CD4-positive, alpha-beta T cell treated with Interleukin-10 for 1 hour (primary cell): ENCODE measurements at places on chromosomes 16 and 17.

GRCh38 chr16:50674831-50675230 lies 6.3 kb downstream of the SNX20 start:
- no peak for DNase-seq

DNA sequence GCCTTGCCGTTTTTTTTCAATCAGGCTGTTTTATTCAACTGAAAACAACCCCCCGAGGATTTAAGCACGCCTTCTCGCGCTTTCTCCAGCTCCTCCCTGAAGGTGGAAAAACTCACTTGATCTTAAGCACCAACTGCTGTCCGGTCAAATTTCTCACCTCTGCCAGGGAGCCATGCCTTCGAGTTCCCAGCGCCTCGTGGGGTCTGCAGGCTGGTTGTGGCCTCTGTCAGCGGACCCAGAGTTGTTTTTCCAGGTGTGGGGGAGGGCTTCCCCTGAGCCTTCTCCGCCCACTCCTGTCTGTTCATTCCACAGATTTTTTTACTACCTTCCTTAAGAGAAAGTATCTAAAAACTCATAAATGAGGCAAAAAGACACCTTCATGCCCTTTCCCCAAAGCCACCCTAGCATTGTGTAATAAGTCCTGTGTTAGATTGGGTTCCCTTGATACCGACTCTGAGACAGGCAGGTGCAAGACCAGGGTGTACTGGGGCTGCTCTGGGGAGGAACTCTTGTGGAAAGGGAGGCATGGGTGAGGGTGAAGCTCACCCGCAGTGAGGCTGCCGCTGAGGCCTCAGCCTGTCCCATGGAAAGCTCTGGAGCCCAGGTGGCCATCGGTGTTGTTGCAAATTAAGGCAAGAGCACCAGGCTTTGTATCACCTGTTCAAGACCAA lies 101.6 kb downstream of the AXIN2 start:
- no peak for DNase-seq

DNA sequence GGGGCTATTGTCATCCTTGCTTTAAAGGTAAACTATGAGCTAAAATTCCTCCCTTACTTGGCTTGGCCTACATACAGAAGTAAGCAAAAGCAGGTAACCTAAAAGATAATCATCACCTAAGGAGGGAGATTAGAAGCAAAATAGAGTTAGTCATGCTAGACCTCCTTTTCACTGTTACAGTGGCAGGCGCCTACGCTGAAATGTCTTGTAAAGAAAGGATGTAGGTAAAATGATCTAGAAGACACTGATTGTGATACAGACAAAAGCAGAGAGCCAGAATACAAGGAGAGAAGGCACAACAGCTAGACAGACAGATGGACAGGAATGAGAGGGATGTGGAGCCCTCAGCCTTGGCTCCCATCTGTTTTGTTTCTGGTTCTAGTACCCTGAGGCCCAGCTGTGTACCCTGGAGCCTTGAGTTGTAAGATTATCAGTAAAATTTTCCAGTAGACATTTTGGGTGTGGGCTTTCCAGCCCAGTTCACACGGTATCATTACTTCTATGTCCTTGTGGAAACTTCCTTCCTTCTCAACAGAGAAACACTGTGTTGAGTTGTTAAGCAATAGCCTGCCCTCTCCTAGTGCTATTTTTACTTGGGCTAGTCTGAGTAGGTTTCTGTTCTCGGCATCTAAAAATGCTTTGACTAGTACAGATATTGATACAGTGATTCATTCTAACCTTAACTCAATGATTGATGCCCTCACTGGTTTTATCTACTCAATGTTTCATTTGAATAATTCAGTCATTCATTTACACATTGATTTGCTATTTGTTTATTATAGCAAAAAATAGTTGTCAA lies 7.7 kb upstream of the C16orf78 start:
- no peak for DNase-seq

DNA sequence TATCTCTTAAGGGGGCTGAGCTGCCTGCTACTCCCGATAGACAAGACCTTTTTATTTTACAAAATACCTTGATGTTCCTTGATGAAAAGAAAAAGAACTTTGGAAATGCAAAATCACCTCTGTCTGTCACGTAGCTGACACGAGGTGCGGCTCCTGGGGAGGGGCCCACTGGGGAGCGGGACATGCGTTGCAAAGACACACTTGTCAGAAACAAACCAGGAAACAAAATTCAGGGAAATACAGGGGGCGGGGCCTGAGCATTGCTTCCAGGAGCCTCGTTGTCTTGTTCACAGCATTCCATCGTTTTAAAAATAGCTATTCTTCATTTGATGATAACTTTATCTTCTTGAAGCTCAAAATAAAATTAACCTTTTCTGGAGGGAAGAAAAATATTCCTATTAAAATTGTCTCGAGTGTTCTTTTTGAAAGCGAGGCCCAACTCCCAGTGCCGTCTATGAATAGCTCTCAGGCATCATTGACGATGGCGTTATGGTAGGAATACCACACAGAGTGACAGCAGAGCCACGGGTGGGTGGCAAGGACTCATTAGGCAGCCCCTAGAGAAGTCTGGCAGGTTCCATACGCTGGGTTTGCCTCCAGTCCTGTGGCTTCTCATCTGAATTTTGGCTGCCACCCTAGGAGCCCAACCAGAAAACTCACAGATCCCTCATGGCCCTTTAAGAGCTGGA lies 286.9 kb downstream of the CPPED1 start:
- no peak for DNase-seq

GRCh38 chr17:28997806-28998205 lies 8.0 kb downstream of the SEZ6 start:
- no peak for DNase-seq

GRCh38 chr17:1995321-1995892 lies 29.7 kb downstream of the RTN4RL1 start:
- no peak for DNase-seq

DNA sequence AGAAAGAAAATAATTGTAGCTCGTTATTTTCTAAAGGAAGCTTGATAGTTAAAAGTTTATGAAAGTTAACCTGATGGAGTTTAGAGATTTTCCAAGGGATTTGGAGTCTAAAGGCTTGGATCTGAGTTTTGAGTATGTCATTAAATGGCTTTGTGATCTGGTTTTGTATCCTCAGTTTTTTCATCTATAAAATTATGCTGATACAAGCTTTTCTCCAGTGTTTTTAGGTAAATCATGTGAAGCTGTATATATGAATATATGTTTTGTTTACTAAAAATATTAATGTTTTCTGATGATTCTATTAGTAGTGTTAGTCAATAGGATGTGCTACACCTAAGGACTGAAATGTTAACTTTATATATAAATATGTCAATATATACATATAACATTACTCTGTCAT lies 727.8 kb downstream of the CDH11 start:
- DNase-seq: no peak

GRCh38 chr16:86768228-86768791 lies 190.0 kb downstream of the FOXL1 start:
- DNase-seq: no peak

GRCh38 chr16:87127061-87127765 lies 190.0 kb downstream of the C16orf95 start:
- DNase-seq: no peak

DNA sequence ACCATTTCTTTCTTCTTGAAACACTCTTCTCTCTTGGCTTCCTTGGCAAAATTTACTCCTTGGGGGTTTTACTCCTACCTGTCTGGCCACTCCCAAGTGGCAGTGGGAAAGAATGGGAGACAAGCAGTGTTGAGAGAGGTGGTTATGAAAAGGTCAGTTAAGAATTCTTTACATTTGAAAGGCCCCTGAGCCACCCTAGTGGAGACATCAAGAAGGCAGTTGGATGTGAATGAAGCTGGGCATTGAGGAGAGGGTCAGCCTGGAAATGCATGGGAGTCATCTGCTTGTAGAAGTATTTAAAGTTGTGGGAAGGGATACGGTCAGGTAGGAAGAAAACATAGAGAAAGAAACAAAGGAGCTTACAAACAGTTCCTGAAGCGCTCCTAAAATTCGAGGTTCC lies 42.3 kb upstream of the CCNF start:
- no peak for DNase-seq

- no peak for DNase-seq
Measured at GRCh38 chr16:35570946-35571345, 2111.5 kb downstream of the TP53TG3F start.

DNA sequence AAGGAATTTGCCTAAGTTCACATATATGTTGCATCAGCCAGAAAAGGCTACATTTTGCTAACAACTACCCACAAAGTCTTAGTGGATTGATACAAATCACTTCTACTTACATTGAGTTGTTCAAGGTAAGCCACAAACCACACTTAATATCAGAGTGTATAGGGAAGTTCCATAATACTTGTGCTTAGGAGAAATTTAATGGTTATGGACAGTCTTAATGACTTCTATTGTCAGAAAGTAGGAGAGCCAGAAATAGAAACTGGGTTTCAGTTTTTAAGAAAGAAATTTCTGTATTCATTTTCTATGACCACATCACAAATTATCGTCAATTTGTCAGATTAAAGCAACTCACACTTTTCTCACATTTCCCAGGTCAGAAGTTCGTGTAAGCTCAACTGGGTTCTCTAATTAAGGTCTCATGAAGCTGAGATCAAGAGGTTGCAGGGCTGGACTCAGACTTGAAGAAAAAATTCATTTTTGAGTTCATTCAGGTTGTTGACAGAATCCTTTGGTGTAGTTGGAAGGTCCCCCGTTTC lies 695.7 kb downstream of the CDH11 start:
- no peak for DNase-seq

- no peak for DNase-seq
Measured at GRCh38 chr17:1872976-1873375, 43.2 kb downstream of the RPA1 start.
